Right forelimb (tissue), 1 donor: ENCODE measurements at places on chromosomes 6 and 20.

DNA sequence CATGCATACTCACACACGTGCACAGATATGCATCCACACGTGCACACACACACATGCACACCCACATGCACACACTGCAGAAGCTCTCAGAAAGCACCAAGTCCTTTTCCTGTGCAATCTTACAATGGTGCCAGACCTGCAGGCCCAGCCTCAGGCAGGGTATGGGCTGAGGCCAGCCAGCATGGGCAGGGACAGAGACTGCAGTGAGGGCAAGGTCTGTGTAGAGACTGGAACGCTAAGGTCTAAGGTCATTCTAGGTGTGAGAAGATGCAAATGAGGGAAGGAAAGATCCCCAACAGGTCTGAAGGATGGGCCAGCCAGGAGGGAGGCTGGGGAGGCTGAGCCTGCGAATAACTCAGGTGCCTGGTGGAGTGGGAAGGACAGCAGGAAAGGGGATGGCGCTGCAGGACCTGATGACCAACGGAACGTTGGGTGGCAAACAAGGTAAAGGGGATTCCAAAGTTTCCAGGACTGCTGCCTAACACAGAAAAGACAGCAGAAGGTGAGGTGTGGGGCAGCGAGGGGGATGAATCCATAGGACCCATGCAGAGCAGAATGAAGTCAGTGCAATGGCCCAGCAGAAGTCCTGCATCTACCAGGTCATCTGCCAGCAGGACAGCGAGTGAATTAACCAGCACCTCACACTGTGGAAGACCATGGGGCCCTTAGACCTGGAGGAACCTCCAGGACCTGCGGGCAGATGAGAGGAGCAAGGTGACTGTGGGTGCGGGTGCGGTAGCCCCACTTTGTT lies 67.0 kb downstream of the ABHD12 start:
- no peak for DNase-seq

DNA sequence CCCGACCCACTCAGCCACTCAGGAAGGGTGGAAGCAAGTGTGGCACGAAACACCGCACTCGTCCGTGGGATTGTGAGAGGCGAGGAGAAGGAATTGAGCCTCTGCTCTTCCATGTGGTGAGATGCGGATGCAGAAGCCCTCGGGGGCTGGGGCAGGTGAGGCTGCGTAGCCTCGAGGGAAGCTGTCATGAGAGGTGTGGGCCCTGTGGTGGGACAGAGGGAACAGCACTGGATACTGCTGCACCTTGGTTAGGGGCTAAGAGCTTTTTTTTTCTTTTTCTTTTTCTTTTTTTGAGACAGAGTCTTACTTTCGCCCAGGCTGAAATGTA lies 86.5 kb downstream of the PTPN1 start:
- no peak for DNase-seq

DNA sequence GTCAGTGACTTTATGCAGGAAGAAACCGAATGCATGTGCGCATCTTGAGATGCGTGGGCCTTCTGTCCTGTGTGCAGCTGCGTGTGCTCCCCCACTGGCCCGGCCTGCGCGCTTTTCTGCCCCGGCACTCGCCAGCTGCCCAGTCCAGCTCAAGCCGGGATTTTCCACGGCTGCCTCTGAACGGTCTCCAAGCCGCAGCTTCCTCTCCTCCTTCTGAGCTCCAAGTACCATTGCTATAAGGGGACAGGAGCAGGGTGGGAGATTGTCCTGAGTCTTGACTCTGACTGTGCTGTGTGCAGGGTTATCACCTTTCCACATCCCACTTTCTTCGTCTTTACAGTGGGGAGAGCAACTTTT lies 302.8 kb downstream of the THBS2 start:
- DNase-seq: no peak

DNA sequence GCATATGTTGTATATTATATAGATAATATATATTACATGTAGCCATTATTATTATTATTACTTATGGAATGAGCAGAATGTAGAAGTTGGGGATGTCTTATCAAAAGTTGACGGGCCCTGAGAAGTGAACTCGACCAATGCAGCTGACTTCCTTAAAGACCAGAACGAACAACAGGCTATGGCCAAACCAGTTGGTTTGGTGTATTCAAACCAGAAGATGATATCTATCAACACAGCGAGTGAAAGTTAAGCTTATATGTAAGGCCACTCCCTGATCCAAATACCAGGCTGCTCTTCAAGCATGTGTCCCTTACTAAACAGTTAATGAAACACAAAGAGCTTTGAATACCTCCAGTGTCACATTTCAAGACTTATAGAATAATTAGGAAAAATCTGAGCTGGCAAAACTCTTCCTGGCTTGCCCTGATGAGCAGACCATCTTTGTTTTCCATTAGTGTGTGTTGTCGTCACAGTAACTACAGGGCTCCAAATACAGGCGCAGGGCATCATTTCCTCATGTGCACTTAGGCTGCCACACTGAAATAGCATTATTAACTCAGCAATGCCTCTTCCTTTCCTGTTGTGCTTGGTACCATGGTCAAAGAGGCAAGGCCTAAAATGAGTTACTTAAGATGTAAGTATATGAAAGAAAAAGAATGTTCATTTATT lies 6.6 kb downstream of the FILIP1 start:
- DNase-seq: no peak

DNA sequence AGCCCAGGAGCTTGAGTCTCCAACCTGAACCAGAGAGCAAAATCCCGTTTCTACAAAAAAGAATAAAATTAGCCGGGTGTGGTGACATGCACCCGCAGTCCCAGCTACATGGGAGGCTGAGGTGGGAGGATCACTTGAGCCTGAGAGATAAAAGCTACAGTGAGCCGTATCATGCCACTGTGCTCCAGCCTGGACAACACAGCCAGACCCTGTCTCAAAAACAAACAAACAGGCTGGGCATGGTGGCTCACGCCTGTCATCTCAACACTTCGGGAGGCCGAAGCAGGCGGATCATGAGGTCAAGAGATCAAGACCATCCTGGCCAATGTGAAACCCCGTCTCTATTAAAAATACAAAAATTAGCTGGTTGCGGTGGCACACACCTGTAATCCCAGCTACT lies 11.4 kb upstream of the PTCRA start:
- no peak for DNase-seq

- no peak for DNase-seq
Measured at GRCh38 chr6:32774426-32774825, 11.1 kb upstream of the HLA-DQB2 start.

DNA sequence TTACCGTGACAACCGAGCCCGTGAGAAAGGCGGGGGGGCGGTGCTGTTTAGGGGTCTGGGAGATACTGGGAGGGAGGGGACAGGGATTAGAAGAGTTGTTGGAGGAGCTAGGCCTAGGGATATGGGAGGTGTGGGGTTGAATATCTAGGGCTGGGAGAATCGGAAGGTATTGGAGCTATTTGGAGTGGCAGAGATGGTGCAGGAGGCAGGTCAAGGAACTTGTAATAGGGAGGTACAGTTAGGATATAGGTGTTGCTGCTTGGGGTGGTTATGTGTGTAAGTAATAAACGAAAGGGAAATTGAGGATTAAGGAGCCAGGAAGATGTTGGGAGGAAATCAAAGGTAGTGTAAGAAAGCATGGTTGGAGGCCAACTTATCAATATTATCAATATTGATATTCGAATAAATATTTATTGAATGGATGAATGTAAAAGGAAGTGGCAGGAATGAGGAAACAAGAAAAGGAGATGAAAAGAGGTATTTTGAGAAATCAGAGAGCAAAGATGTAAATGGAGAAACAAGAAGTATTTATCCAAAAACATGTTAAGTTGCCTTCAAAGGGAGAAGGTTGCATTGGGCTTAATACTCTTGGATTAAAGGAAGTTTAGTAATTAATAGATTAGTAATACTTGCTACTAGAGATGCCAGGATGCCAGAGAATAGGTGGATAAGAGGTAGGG lies 602 bp downstream of the PPP1R11 start:
- DNase-seq: no peak

DNA sequence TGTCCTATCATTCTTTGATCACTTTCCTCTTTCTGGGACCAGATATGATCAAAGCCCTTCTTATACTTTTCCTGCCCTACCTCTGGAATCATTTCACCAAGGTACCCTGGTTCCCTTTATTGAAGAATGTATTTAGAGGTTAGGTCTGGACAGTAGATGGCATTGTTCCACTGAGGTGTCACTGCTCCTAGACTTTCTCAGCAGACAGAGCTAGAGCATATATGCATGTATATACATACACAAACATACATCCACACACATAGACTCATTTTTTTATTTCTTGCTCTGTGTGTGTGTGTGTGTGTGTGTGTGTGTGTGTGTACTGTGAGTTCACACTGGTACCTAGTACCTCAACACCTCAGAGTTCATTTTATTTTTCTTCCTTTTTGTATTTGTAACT lies 40.9 kb downstream of the PTPRA start:
- no peak for DNase-seq

DNA sequence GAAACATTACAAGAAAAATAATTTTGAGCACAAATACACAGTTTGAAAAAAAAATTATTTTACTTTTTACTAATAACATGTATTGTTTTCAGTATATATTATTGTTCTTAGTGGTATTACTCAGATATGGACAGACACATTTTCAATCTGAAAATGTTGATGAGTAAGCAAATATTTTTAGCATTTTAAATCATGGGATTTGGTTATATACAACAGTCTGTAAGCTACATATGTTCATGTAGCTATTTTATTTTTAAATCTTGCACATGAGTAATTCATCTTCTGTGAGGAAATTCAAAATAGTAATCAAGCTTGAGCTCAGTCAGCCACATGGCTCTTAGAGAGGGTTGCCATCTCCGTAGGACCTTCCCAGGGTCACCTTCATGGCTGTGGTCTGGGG lies 471.9 kb downstream of the QKI start:
- DNase-seq: no peak
